ENCODE measurements at places on chromosomes 6 and 20. TPM values are rescaled to one million over a fixed set of nuclear protein-coding genes. Genes with fewer than 3 reads are reported as not detected.

ENPP5 gene
- polyA plus RNA-seq = 3.9 TPM

SASH1 gene
- 42.8 TPM for polyA plus RNA-seq

DCDC2 gene
- 0.08 TPM for polyA plus RNA-seq

MICB gene
- polyA plus RNA-seq = 0.85 TPM

HLA-DRB1 gene
- polyA plus RNA-seq = 20.5 TPM

LSM2 gene
- 51.7 TPM for polyA plus RNA-seq

OLIG3 gene
- not detected for polyA plus RNA-seq

TFAP2B gene
- 0.15 TPM for polyA plus RNA-seq

SOX18 gene
- 19.6 TPM for polyA plus RNA-seq

TMC2 gene
- polyA plus RNA-seq = 0.13 TPM

PPP1R16B gene
- 3.7 TPM for polyA plus RNA-seq

POU5F1 gene
- 0.85 TPM for polyA plus RNA-seq

ZNF165 gene
- polyA plus RNA-seq = 0.56 TPM

ROS1 gene
- 0.05 TPM for polyA plus RNA-seq

FLRT3 gene
- 6.0 TPM for polyA plus RNA-seq

IMPG1 gene
- 0.13 TPM for polyA plus RNA-seq

ARFGEF3 gene
- polyA plus RNA-seq = 1.1 TPM

HLA-DOB gene
- polyA plus RNA-seq = not detected

ZNF341 gene
- 3.6 TPM for polyA plus RNA-seq

REM1 gene
- polyA plus RNA-seq = 6.6 TPM

CD109 gene
- polyA plus RNA-seq = 12.3 TPM

NEDD9 gene
- polyA plus RNA-seq = 9.6 TPM

C6orf136 gene
- polyA plus RNA-seq = 15.5 TPM

ROMO1 gene
- 76.7 TPM for polyA plus RNA-seq

GPR63 gene
- 3.3 TPM for polyA plus RNA-seq

ZFP57 gene
- polyA plus RNA-seq = not detected

BLOC1S5 gene
- 12.1 TPM for polyA plus RNA-seq

TREM1 gene
- polyA plus RNA-seq = 0.46 TPM

SLC35D3 gene
- not detected for polyA plus RNA-seq

HLA-DMB gene
- 11.5 TPM for polyA plus RNA-seq

MLN gene
- not detected for polyA plus RNA-seq

PKIB gene
- 0.44 TPM for polyA plus RNA-seq

All from hindlimb muscle (tissue), 1 donor.